ENCODE measurements at places on chromosomes 6 and 20.
A peak's percentile ranks its signal among the peaks of the same experiment; 100 is the strongest.

DNA sequence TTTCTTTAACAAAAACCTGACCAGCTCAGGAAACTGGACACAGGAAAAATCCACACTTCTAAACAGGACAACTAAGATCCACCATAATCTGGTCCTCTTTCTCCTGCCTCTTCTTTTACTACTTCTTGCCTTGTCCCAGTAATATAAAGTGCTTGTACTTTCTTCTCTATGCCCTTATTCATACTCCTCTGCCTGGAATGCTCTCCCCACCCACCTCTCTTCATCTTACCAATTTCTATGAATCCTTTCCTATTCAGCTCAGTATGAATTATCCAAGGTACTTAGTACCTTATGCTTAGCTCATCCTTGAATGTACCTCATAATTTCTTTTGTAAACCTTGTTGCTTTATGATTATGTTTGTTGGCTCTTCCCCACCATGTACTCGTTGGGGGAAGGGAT is 159.4 kb downstream of the CDK19 start:
- DNase-seq, result no peak
- H3K4me3 ChIP-seq, result no peak overlapping the region
- no peaks in the 10 kb centered on the region for H3K36me3 ChIP-seq
- no peaks in the 10 kb centered on the region for H3K4me1 ChIP-seq

GRCh38 chr6:169722362-169723199 is 1.7 kb downstream of the PHF10 start:
- H3K36me3 ChIP-seq, result no peaks in the 10 kb centered on the region
- H3K27me3 ChIP-seq, result peaks cover 4% of the 10 kb centered on the region
- H3K27ac ChIP-seq, result no peak overlapping the region
- H3K4me3 ChIP-seq, result peak overlapping the region; percentile 85
- H3K4me1 ChIP-seq, result peaks cover 16% of the 10 kb centered on the region
- DNase-seq, result peak; percentile 29

DNA sequence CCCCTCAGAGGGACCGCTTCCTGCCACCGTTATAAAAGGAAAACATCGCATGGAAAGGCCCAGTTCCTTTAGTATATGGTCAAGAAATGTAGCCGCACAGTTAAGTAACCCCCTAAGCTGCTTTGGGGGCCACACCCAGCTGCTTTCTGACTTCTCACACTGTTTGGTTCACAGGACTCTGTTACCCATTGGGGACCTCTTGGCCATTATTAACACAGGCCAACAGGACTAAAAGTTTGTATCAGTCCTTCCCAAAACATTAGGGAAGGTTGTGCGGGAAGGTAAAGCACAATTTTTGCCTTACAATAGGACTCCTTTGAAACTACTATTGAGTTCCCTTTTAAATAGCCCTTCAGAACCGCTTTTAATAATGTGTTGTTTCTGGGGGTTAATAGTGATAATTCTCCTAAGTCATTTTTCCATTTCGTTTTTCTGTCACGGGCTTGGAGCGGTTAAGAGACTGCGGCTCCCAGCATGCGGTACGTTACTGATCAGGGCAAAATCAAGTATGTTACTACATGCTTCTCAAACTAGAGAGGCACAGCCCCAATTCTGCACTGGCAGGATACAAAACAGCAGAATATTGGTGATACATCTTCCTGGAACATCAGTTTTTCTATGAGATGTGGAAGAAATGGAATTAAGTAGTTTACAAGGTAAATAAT is 668 bp upstream of the RPP40 start:
- peak overlapping the region; percentile 88 for H3K4me3 ChIP-seq
- no peaks in the 10 kb centered on the region for H3K27me3 ChIP-seq
- DNase-seq, result no peak
- peaks cover 2% of the 10 kb centered on the region for H3K4me1 ChIP-seq
- no peak overlapping the region for H3K27ac ChIP-seq

GRCh38 chr20:38250609-38251008 is 9.9 kb downstream of the KIAA1755 start:
- no peaks in the 10 kb centered on the region for H3K4me1 ChIP-seq
- H3K27me3 ChIP-seq, result no peaks in the 10 kb centered on the region
- no peak overlapping the region for H3K4me3 ChIP-seq

DNA sequence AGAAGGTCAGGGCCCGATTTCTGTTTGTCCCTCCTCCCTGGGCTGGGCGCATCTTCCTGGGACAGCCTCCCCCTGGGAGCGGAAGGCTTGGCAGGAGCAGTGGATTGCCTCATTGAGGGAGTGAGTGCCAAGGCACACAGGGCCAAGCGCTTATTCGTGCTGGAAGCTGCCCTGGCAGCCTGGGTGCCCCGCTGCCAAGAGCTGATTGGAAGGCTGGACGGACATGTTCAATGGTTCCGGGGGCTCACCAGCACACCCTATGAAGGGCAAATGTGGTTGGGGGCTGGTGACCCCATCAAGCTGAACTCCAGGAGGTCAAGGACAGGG is 10.3 kb upstream of the ZNF831 start:
- peaks cover 5% of the 10 kb centered on the region for H3K4me1 ChIP-seq
- no peaks in the 10 kb centered on the region for H3K36me3 ChIP-seq
- peak overlapping the region; percentile 8 for H3K4me3 ChIP-seq
- DNase-seq, result no peak
- no peaks in the 10 kb centered on the region for H3K27me3 ChIP-seq
- H3K27ac ChIP-seq, result no peak overlapping the region

- no peak overlapping the region for H3K4me3 ChIP-seq
- peaks cover 3% of the 10 kb centered on the region for H3K36me3 ChIP-seq
- DNase-seq, result no peak
- no peaks in the 10 kb centered on the region for H3K27me3 ChIP-seq
Measured at GRCh38 chr20:59944726-59945125, 4.5 kb downstream of the FAM217B start.

DNA sequence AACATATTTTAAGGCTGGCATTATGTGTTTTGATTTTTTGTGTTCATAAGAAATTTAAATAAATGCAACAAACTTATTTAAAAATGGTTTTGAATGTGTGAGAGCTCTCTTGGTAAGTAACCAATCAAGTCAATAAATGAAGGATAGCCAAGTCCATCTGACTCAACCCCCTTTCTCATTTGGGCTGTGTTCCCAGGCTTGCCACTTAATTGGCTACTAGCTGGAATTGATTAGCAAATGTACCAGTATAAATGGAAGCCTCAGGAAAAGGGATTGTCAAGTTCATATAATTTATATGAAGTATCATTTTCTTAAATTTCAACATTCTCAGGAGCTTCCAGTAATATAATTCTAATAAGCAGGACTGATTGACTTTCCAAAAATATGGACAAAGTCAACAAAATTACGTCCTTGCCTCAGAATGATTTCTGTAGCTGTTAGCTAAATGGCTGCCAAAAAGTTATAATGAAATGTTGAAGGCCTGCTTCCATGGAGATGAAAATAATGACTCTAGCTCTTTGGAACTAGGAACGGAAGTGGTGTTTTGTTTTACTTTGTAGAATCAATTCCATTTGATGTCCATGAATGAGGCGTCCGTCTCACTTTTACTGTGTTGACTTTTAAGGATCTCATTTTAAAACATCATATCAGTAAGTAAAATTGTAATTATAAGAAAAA is 614.9 kb downstream of the CDH26 start:
- no peak overlapping the region for H3K27ac ChIP-seq
- H3K4me3 ChIP-seq, result no peak overlapping the region
- no peaks in the 10 kb centered on the region for H3K36me3 ChIP-seq
- DNase-seq, result no peak

GRCh38 chr6:87053312-87053711 is 41.6 kb downstream of the CGA start:
- H3K27ac ChIP-seq, result no peak overlapping the region
- H3K36me3 ChIP-seq, result no peaks in the 10 kb centered on the region
- H3K27me3 ChIP-seq, result no peaks in the 10 kb centered on the region
- no peaks in the 10 kb centered on the region for H3K4me1 ChIP-seq
- H3K4me3 ChIP-seq, result no peak overlapping the region
- no peak for DNase-seq

GRCh38 chr6:96460052-96460700 is 61.4 kb upstream of the UFL1 start:
- H3K27me3 ChIP-seq, result no peaks in the 10 kb centered on the region
- H3K36me3 ChIP-seq, result no peaks in the 10 kb centered on the region
- DNase-seq, result no peak
- H3K4me3 ChIP-seq, result no peak overlapping the region
- no peak overlapping the region for H3K27ac ChIP-seq

DNA sequence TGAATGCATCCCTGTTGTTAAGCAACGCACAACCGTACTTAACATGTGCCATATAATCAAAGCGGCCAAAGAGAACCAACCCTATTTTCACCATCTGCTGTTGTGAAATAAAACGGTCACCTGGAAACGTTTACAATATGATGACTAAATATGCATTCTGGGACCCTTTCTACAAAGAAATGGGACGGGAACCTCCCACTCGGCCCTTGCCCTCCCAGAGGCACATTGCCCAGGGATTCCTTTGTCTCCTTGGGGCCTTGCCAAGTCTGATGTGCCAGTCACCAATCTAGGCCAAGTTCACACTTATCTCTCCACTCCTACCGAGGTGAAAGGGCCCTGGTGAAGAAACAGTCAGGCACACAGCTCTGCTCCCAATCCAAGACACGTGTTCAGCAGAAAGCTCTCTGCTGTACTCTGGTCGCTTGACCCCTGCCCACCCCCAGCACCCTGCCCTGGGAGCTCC is 427.4 kb upstream of the JARID2 start:
- no peak overlapping the region for H3K27ac ChIP-seq
- no peaks in the 10 kb centered on the region for H3K36me3 ChIP-seq
- peaks cover 20% of the 10 kb centered on the region for H3K4me1 ChIP-seq
- H3K4me3 ChIP-seq, result no peak overlapping the region
- no peak for DNase-seq

DNA sequence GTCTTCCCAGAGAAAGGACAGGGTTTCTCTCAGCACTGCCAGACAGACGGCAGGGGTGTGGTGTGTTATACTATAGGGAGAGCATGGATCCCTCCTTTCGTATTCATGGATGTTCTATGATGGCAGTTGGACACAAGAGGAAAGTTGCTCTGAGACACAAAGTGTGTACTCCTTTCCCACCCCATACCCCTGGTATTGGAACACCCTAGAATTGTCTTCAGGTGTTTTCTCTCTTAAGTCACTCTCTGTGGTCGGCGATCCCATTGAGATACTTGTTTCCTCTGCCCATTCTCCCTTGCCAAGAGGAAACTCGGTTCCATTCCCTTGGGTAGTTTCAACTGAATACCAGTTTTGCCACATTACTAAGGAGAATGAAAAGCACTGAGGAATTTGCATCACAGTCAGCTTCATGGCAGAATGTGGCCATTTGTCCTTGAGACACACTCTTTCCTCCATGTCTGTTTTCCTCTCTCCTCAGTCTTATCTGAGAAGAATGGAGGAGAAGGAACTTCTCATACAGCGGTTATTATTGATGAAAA is 53.4 kb downstream of the RNF182 start:
- no peaks in the 10 kb centered on the region for H3K27me3 ChIP-seq
- H3K4me1 ChIP-seq, result no peaks in the 10 kb centered on the region
- H3K4me3 ChIP-seq, result no peak overlapping the region
- H3K27ac ChIP-seq, result no peak overlapping the region
- no peaks in the 10 kb centered on the region for H3K36me3 ChIP-seq
- no peak for DNase-seq

DNA sequence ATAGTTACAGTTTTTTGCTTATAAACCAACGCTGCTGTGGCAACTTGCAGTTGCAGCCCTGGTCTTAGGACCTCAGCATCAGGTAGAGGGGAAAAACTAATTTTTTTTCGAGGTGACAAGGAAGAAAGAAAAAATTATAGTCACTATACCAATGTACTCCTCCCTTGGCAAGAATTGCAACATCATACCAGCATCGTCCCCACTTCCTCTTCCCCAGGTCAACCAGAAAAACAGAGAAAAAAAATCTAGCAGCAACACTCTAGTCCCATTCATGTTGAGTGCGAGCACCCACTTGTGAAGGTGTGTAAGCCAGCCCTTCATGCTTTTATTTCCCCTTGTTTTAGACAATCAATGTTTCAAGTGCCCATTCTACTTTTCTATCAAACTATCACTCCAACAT is 13.1 kb upstream of the DCBLD1 start:
- H3K27ac ChIP-seq, result no peak overlapping the region
- no peak for DNase-seq
- H3K36me3 ChIP-seq, result no peaks in the 10 kb centered on the region
- H3K4me3 ChIP-seq, result no peak overlapping the region

- H3K4me1 ChIP-seq, result no peaks in the 10 kb centered on the region
- no peak overlapping the region for H3K27ac ChIP-seq
- no peak for DNase-seq
- no peaks in the 10 kb centered on the region for H3K27me3 ChIP-seq
- no peak overlapping the region for H3K4me3 ChIP-seq
Measured at GRCh38 chr6:54285595-54285994, 22.6 kb upstream of the TINAG start.

DNA sequence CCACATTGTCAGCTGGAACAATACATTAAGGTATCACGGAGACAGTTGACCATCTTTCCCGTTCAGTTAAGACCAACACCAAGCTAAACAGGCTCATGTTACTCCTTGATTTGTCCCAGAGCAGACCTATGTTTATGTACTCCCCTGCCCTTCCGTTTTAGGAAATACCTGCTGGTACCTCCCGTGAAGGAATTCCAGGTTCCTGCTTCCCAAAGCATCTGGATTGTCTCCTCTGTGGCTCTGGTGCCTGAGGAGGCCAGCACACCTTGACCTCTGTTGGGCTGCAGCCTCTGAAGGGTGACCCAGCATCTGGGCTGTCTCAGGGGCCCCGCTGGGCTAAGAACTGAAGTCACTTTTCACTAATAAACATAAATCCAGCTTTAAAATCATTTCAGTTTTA is 647.8 kb upstream of the MARCKS start:
- H3K27me3 ChIP-seq, result no peaks in the 10 kb centered on the region
- H3K27ac ChIP-seq, result no peak overlapping the region
- no peak overlapping the region for H3K4me3 ChIP-seq
- H3K4me1 ChIP-seq, result no peaks in the 10 kb centered on the region

GRCh38 chr20:47237715-47238114 is 118.8 kb downstream of the ZMYND8 start:
- no peak for DNase-seq
- peaks cover 2% of the 10 kb centered on the region for H3K4me1 ChIP-seq
- peaks cover 47% of the 10 kb centered on the region for H3K36me3 ChIP-seq
- H3K27ac ChIP-seq, result no peak overlapping the region
- no peaks in the 10 kb centered on the region for H3K27me3 ChIP-seq

DNA sequence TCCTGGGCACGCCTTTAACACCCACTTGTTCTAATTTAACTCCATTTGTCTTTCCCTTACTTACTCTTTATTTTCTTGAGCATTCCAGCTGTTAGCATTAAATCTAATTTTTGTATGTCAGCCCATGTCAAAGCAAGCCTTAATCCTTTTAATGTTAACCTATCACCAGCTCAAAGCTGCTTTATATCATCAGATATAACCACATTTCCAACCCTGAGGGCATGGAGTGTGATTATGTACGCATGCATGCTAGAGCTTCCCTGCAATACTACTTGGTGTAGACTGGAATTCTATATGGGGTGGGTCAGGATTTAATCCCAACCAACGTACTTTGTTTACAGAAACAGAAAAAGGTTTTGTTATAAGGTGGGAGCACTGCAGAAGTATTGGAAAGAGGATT is 139.4 kb upstream of the HMGN3 start:
- no peak for DNase-seq
- peaks cover 6% of the 10 kb centered on the region for H3K4me1 ChIP-seq
- H3K27ac ChIP-seq, result no peak overlapping the region
- H3K4me3 ChIP-seq, result no peak overlapping the region

All from neuronal stem cell (in vitro differentiated cells).